Sciatic nerve (tissue), 2 donors: ENCODE measurements at places on chromosomes 6 and 20. TPM values are rescaled to one million over a fixed set of nuclear protein-coding genes. Genes with fewer than 3 reads are reported as not detected.

Gene GPLD1
- 4.9 TPM for total RNA-seq

GRCh38 chr20:50848341-50848808 is 53.5 kb downstream of the BCAS4 start:
- no peak for DNase-seq

Gene MMP24
- total RNA-seq: 0.49 TPM

Gene HLA-DMB
- total RNA-seq: 46.9 TPM

GRCh38 chr6:117465691-117466090 is 16.8 kb upstream of the DCBLD1 start:
- DNase-seq: no peak

GRCh38 chr6:129500958-129501739 is 208.8 kb downstream of the ARHGAP18 start:
- no peak for DNase-seq

Gene SCRT2
- total RNA-seq: not detected

Gene TMEM217
- total RNA-seq: 1.6 TPM

Gene ULBP2
- total RNA-seq: 0.27 TPM
